Activated gamma-delta T cell (primary cell): ENCODE measurements at places on chromosomes 7 and 10.

DNA sequence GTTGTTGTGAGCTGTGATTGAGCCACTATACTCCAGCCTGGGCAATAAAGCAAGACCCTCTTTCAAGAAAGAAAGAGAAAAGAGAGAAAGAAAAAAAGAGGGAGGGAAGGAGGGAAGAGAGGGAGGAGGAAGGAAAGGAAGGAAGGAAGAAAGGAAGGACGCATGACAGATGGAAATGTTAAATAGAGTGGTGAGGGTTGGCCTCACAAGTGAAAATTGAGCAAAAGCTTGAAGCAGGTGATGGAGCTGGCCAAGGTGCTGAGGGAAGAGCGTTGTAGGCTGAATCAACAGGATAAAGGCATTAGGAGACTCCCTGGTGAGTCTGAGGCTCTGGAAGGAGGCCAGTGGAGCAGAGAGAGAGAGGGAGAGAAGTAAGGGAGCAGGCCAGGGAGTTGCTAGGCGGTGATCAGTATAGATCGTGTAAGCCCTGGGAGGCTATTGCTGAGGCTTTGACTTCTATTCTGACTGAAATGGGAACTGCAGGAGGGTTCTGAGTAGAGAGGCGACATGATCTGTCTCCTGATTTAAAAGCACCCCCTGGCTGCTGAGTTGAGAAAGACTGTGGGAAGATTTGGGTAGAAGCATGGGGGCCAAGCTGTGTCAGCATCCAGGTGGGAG, 26.5 kb upstream of the TMEM248 start:
- no peak for DNase-seq

DNA sequence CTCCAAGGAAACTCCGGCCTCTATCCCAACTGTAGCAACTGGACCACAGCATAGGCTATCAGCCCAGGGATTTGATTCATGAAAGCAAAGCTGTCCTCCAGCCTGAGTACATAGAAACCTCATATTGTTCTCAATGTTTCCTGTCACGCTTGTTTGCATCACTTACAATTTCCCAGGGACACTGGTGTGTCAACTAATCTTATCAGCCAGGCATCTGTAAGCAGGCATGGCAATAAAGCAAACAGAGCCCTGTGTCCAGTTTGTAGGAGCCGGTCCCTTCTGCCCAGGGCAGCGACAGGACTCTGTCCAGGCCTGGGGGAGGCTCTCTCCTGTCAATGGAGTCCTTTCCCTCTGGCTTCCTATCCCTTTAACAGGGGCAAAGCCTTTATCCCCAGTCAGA, 23.0 kb upstream of the CDHR3 start:
- DNase-seq: no peak

DNA sequence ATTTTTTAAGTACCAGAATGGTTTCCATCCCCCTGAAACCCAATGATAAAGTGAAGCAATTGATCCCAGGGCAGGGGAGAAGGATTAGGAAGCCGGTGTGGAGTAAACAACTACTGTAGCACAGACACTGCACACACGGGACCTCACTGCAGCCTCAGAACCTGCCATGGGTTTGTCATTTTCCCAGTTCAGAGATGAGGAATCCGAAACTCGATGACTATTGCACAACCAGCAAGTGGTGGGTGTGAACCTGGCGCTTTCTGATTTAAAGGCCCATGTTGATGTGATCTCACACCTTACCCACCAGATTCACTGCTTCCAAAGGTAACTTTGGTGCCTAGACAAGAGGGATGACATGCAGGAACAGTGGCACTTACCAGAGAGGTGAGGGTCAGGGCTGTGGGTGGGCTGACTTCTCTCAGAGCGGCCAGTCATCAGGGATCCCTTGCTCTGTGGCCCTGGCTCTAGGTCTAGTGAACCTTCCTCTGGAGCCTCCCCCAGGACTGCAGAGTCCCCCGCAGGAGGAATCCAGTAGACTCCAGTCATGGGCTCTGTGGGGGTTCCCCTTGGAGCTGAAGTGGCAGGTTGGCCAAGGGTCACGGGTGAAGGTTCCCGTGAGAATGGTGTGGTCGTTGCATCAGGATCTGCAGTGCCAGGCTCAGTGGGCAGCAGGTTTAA, 62.8 kb downstream of the PKD1L1 start:
- DNase-seq: no peak

GRCh38 chr7:30519122-30519521, 14.5 kb upstream of the GGCT start:
- no peak for DNase-seq

DNA sequence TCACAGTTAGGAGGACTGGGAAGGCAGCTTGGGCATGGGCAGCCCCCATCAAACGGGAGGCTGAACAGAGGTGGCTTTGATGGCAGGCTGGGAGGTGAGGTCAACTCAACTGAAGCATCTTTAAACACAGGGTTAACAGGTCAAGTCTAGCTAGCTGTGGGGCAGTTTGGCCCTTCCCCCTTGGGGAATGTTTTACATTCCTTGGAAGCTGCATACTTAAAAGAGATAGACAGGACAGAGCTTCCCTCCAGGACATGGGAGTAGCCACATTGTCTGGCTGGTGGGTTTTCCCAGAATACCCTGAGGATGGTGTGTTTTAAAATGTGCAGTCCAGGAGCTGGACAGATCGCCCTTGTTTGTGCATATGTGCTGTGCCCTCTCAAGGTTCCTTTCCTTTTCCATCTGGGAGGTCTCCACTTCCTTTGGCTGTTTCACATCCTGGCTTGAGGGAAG, 6.8 kb upstream of the RASSF4 start:
- DNase-seq: no peak
